ENCODE measurements at places on chromosomes 7 and 10.

- DNase-seq, result no peak
Observed at GRCh38 chr10:48501787-48502771, 102.8 kb downstream of the ARHGAP22 start.

DNA sequence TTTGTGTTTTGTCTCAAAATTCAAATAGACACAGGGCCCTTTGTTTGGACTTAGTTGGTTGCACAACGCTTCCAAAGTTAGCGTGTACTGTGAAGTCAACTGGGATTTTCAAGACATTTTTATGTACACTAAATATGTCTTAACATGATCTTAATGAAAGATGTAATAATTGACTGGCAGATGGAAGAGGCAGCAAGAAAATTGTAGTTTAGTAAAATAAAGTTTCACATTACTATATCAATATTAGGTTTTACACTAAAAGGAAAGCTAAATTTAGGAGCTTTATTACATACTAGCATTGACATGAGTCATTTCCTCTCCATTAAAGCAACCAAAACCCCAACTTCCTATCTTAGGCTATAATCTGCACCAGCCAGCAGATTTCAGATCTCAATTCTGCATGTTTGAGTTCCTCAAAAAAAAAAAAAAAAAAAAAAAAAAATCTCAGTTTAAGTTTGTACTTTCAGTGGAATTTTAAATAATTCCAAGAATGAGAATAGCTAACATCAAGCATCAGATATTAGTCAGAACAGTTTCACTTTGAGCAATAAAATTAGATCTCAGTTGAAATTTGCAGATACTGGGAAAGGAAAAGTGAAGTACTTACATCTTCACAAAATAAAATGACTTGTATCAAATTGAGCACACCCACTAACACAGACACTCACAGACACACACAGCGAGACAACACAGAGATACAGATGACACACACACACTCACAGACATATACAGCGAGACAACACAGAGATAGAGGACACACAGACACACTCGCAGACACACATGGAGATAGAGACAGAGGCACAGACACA, 346.6 kb upstream of the KLF6 start:
- peak; percentile 94 for DNase-seq

- DNase-seq, result peak; percentile 12
Observed at GRCh38 chr10:22683140-22683389, 31.3 kb downstream of the PIP4K2A start.

DNA sequence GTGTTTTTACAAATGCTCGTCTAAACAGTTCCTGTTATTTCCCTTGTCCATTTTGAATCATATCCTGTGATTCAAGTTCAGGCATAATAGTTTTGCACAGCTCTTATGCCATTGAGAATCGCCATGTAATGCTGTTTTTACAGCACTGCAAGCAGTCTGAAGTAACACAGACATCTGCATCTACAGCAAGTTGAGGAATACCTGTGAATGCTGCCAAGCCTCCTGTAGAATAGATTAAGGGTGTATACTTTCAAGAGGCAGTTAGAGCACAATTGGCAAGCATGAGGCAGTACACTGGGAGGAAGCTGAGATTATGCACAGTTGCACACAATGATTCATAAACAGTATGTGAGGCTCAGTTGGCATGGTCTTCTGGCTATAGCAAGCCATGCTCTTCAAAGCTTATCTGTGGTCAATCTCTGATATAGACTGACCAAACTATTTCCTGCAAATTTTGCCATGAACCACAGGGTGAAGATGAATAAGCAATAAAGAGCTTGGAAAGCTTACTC, 121.9 kb upstream of the AKR1E2 start:
- peak; percentile 97 for DNase-seq

- DNase-seq, result no peak
Observed at GRCh38 chr7:730501-731439, 3.7 kb upstream of the PRKAR1B start.

DNA sequence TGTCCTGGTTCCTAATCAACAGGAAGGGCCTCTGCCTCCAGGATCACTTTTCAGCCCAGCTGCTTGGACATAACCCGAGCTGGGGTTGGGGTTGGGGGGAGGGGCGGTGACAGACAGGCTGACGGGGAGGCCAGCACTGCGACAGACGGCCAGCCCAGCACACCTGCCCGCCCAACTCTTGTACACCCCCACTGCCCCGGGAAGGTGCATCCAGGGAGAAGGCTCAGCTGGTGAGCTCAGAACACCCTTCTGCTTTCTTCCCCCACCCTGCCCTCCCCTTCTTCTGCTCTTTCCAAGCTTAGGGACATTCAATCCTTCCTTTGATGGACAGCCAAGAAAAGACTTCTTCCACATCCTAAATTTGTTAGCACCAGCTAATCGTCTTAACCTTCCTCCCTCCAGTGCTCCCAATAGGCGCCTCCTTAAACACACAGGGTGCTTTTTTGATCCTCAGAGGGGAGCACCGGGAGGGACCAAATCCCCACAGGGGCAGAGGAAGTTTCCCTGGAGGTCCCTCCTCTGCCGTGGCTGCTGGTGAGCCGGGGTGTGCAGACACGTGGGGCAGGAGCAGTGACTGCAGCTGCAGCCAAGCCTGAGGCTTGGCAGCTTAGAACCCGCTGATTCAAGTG, 44.7 kb downstream of the COL13A1 start:
- no peak for DNase-seq

DNA sequence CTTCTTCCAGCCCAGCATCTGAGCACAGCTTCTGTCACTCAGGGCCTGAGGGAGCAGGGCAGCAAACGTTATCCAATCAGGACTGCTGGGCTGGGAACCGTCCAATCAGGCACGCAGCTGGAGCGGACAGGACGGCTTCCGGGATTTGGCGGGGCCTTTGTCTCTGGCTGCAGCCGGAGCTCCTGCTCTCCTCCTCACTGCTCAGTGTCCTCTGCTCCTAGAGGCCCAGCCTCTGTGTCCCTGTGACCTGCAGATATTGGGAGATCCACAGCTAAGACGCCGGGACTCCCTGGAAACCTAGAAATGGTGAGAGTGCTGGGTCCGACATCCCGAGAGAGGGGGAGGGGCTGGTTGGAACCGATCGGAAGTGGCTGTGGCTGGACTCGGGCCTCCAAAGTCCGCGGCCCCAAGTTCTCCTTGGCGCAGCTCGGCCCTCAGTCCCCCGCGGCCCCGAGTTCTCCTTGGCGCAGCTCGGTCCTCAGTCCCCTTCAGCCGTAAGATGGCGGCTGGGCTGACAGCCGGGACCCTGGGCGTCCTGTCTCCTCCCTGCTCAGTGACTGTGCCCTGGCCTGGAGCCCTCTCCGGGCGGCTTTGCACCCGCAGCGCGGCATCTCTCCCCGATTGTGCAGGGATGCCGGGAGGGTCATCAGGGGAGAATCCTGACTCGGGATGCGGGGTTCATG, at the start of gene ZNF107:
TSS of gene ZNF107 (plus strand) at position 154 of the 683 bp plus-strand sequence. CDS start at position 304, 150 bp downstream.
- DNase-seq, result peak; percentile 94

DNA sequence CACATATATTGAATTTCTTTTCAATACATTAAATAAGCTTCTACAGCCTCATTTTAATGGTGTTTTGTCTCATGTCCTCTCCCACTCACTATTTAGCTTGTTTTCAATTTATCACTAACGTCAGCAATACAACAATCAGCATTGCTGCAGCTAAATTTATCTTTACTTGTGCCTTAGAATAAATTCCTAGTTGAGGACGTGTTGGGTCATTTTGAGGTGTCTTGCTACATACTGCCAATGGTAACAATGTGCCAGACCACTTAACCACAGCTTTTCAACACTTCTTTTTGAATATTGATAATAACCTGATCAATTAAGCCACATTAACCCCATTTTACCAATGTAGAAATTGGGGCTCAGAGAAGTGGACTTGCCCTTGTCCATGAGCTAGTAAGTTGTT, 26.0 kb downstream of the FRMPD2 start:
- no peak for DNase-seq

- no peak for DNase-seq
Observed at GRCh38 chr7:35252612-35253459, 1.1 kb downstream of the TBX20 start.

- peak; percentile 28 for DNase-seq
Observed at GRCh38 chr7:141975806-141976523, 2.4 kb upstream of the TAS2R38 start.

GRCh38 chr10:43955002-43955596, 306.4 kb upstream of the ZNF32 start:
- DNase-seq, result no peak
